ENCODE measurements at places on chromosomes 5 and 9. TPM values are rescaled to one million over a fixed set of nuclear protein-coding genes. Genes with fewer than 3 reads are reported as not detected.

The GABRB2 gene
- total RNA-seq, result 0.09 TPM

The ORM2 gene
- total RNA-seq, result not detected

The CCDC180 gene
- 1.3 TPM for total RNA-seq

The EMB gene
- total RNA-seq, result 21.6 TPM

The PPP2R2B gene
- total RNA-seq, result 5.0 TPM

The SLU7 gene
- 64.4 TPM for total RNA-seq

The ETF1 gene
- total RNA-seq, result 208 TPM

The PCDH12 gene
- total RNA-seq, result 0.03 TPM

The PAM gene
- total RNA-seq, result 120 TPM

The HEMGN gene
- total RNA-seq, result 0.17 TPM

The PCDHA3 gene
- total RNA-seq, result 0.12 TPM

The AGXT2 gene
- not detected for total RNA-seq

The PGM5 gene
- total RNA-seq, result 0.57 TPM

The TLX3 gene
- 20.1 TPM for total RNA-seq

The IFT74 gene
- total RNA-seq, result 25.6 TPM

The TMEFF1 gene
- 0.83 TPM for total RNA-seq

The TLE1 gene
- 11.3 TPM for total RNA-seq

The DRD1 gene
- total RNA-seq, result 0.06 TPM

The AK8 gene
- total RNA-seq, result 0.23 TPM

The NR5A1 gene
- total RNA-seq, result not detected

The DMRT2 gene
- total RNA-seq, result 15.4 TPM

The PRSS3 gene
- total RNA-seq, result 15.2 TPM

The GABRG2 gene
- total RNA-seq, result not detected

The CCDC107 gene
- 8.6 TPM for total RNA-seq

The ATG12 gene
- total RNA-seq, result 87.3 TPM

The SNCB gene
- not detected for total RNA-seq

The PLEKHG4B gene
- total RNA-seq, result 9.0 TPM

The SLC25A2 gene
- 1.8 TPM for total RNA-seq

The LRRC19 gene
- total RNA-seq, result not detected

The MYORG gene
- 0.86 TPM for total RNA-seq

The PIP5KL1 gene
- total RNA-seq, result 0.51 TPM

The TMEM252 gene
- not detected for total RNA-seq

The GRIN1 gene
- total RNA-seq, result 0.06 TPM

The OR1Q1 gene
- not detected for total RNA-seq

The RNF183 gene
- total RNA-seq, result not detected

The RMND5B gene
- 19.2 TPM for total RNA-seq

The ANKH gene
- 14.4 TPM for total RNA-seq

The FOXD4 gene
- total RNA-seq, result not detected

The GAPT gene
- total RNA-seq, result not detected

All from Daoy (cell line).